ENCODE measurements at places on chromosomes 11 and 22.
A peak's percentile ranks its signal among the peaks of the same experiment; 100 is the strongest.

DNA sequence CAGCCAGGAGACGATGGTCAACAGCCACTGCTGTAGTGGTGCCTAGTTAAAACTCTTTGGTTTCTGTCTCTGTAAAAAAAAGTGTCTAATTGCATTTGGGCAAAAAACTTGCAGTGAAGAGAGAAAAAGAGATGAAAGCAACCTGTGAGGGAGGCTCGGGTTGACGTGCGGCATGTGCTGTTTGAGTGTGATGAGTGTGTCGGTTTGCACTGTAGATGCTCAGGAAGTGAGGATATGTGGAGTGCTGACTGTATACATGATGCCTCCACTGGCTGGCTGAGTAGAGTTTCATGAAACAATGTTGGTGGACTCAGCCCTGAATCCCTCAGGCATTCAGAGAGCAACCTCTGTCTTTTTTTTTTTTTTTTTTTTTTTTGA, 4.3 kb upstream of the DGCR6L start:
- no peak for DNase-seq

DNA sequence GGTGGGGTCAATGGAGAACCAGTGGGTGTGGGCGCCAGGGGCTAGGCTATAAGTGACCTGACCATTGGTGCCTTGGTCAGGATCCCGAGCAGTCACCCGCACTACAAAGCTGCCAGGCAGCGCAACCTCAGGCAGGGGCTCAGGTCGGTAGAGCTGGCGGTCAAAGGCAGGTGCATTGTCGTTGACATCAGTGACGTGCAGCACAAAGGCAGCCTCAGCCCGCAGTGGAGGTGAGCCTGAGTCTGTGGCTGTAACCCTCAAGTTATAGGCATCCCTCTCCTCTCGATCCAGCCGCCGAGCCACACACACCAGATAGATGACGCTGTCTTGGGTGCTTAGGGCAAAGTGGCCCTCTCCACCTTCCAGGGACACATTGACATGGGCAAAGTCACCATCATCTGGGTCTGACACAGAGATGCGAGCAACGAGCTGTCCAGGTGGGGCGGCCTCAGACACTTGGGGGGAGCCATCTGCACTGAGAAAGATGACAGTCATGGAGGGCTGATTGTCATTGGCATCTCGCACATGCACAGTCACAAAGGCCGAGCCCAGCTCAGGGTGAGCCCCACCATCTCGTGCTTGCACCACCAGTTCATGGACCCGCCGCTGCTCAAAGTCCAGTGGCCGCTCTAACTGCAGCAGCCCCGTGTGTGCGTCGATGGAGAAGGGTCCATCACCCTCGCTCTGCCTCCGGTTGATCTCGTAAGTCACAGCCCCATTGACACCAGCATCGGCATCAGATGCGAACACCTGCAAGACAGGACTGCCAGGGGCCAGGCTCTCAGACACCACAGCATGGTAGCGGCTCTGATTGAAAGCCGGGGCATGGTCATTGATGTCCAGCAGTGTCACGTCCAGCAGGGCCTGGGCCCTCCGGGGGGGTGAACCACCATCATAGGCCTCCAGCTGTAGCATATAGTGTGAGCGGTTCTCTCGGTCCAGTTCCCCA, 15.3 kb downstream of the DCHS1 start:
- DNase-seq: no peak

DNA sequence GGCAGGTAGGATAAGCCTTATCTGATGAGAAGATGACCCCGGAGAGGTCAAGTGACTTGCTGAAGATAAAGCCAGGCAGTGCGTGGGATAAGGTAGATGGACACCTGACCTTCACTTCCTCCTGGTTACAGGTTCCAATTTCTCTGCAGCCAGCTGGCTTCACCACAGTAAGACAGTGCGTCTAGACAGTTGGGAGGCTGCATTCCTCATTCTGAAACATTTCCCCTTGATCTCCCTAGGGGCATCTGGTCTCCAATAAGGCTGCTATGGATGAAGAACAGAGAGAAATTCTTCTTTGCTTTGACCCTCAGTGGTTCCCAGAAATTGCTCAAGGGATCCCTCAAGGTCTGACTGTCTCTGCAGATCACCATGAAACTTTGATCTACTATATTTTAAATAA, 211.3 kb downstream of the MYO18B start:
- no peak for DNase-seq

DNA sequence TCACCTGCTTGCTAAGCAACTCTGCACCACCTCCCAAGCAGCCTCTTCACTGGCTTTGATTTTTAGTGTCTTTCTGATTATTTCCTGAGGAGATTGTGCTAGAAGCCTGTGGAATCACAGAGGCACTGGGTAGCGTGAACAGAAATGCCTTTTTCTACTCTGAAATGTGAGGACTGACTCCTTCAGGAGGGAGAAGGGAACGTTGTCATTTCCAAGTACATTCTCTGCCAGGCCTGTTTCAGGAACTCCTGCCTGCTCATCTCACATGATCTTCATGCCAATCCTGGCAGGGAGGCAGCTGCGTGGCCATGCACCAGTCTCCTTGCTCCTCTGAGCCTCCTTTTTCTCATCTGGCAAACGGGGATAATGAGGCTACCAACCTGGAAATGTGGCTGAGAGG, 49.8 kb upstream of the PRDM11 start:
- DNase-seq: no peak

GRCh38 chr22:41078931-41079330, 13.5 kb upstream of the EP300 start:
- no peak for DNase-seq

GRCh38 chr11:46898396-46899095, 19.8 kb downstream of the LRP4 start:
- no peak for DNase-seq

- no peak for DNase-seq
Measured at GRCh38 chr11:70572974-70573260, 174.6 kb downstream of the CTTN start.

DNA sequence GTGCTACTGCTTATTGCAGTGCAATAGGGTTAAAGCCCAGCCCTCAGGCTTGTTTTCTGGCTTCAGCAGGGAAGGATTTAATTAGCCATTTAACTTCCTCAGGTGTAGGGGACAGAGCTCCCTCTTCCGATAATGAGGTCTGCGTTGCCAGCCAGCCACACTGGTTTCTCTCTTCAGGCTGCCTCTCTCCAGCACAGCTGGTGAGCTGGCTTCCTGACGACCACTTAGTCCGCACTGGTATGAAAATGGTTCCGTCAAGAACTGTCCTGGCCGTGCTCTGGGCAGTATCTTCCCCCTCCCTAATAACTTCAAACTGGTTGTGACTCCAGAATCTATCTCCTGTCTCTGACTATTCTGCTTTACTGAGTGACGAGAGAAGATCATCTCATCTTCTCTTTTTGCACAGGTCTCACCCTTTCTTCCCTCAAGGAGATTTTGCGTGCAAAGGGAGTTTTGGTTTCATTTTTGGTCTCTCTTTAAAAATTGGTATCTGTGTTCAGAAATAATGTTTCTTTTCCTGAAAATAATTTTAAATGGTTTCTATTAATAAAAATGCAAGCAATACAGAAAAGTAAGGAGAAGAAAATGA, 49.2 kb downstream of the CNTN5 start:
- peak; percentile 0 for DNase-seq

GRCh38 chr11:93285430-93285829, 45.1 kb upstream of the DEUP1 start:
- DNase-seq: no peak

GRCh38 chr11:126224647-126225294, 13.2 kb downstream of the FAM118B start:
- DNase-seq: no peak

GRCh38 chr11:104624021-104624420, 274.2 kb downstream of the CASP12 start:
- no peak for DNase-seq

- DNase-seq: peak; percentile 36
Measured at GRCh38 chr22:22168190-22168940, 76.2 kb upstream of the VPREB1 start.

DNA sequence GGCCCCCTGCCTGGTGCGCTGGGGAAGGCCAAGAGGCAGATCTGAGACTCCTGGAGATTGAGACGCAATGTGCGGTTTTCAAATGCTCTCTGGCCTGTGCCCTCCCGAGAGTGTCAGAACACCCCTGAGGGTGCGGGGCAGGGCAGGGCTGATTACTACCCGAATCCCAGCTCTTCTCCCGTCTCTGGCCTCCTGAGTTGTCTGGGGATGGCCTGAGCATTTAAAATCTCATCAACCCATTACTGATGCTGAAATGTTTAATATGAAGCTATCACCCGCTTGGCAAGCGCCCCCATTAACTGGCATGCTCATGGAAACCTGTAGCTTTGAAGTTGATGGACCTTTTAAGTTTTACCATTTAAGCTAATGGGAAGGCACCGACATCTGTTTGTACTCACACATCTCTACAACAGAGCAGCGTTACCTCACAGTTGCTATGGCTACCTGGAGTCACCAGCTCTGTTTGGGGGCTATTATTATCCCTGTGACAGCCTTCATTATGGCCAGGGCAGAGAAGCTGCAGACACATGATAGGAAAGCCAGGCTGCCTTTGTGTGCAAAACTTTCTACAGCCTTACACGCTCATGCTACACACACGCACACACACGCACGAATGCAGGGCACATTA, 3.6 kb upstream of the MB start:
- no peak for DNase-seq

DNA sequence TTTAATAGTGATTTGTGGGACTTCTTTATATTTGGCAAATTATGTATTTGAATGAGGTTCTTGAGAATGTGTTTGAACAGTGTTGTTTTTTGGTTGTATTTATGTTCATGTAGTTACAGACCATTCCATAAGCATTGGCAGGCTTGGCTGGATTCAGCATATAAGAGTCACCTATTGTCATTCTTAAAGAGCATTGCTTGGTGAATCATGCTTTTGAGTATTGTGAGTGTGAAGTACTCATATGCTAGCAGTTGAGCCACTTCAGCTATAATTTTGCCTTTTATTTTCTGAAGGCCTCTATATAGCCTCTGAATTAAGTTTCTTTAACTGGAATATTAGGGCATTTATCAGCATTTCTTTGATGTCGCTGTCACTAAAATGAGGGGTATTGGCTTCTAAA, 110.0 kb upstream of the GAL start:
- no peak for DNase-seq

- DNase-seq: no peak
Measured at GRCh38 chr11:74773476-74773875, 24.8 kb downstream of the RNF169 start.

DNA sequence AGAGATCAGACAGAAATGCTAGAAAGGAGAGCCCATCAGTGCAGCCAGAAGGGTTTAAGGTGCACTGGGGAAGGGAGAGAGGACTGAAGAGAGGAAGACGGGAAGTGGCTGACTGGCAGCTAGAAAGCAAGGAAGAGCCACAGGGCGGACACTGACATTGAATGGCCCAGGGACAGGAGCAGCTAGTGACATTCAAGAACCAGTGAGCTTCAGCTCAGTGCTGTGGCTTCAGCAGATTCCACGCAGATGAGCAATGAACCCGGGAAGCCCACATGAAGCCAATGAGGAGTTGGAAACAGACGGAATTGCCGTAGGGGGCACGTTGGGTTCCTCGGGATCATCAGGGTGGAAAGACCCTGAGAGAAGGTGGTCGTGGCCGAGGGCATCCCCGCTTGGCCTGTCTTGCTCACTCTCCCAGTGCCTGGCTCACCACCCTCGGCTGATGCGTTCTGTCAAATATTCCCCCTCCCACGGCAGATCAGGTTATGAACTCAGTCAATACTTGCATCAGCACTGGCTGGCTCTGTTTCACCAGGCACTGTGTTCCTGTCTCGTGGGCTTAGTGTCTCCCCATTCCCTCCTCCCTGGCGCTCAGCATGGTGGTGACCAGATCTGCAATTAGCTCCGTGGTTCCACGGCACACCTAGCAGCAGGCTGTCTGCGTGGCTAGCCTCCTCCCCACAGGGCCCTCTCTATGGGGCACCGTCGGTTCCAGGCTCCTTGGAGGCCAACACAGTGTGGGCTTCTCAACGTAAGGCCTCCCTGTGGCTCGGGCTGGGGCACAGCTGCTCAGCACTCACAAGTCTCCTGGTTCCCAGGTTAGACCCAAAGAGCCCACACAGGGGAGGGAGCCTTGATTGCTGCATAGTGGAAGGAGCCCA, 145.5 kb downstream of the TRIM29 start:
- no peak for DNase-seq

DNA sequence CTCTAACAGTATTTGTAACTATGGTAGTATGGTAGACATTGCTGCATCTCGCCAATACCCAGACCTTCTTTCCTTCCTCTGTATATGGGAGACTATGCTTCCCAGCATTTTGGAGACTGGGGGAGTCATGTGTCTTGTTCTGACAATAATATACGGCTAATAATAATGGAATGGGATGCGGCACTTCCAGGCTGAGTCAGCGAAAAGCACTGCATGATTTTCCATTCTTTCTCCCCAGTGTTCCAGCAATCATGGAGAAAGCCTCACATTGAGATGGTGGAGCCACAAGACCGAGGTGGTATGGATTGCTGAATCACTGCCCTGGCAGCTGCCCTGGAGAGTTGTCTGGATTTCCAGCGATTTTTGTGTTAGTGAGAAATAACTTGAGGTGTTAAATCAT, 77.1 kb upstream of the FIBIN start:
- DNase-seq: no peak

DNA sequence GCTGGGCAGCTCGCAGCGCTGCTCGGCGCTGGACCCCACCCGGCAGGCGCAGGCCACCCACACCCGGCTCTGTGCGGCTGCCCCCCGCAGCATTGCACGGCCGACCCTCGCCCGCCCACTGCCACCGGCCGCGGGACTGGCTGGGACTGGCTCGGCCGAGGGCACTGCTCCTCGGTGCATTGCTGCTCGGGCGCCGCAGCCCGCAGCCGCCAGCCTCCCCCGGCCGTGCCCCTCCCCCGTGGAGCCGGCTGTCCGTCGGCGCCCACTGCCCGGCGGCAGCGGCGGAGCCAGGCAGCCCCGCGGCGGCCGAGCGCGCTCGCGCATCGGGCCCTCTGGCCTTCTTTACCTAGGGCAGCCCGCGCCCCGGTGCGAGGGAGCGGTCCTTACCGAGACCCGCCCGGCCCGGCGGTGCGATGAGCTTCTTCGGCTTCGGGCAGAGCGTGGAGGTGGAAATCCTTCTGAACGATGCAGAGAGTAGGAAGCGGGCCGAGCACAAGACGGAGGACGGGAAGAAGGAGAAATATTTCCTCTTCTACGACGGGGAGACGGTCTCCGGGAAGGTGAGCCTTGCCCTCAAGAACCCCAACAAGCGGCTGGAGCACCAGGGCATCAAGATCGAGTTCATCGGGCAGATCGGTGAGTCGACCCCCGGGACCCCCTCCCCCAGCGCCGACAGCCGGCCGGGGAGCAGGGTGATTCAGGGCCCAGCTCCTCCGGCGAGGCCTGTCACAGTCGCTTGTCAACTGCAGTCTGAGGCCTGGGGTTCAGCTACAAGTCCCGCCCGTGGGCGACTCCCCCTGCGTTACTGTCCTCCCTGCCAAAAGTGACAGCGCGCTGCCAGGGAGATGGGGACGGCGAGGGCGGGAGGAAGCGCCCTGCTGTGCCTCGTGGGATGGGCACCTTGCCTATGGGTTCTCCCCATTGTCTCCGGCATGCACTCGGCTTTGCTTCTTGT, 516 bp downstream of the VPS26B start:
- DNase-seq: no peak

GRCh38 chr11:530960-531831, 4.2 kb downstream of the HRAS start:
- DNase-seq: no peak

- no peak for DNase-seq
Measured at GRCh38 chr11:73246303-73246702, 25.8 kb upstream of the P2RY6 start.

Measured in DMS 273 treated with DMSO at 0.1 percent for 48 hours (cell line).